ENCODE measurements at places on chromosomes 4 and X. TPM values are rescaled to one million over a fixed set of nuclear protein-coding genes. Genes with fewer than 3 reads are reported as not detected.

Gene SMIM10L2A
- 6.3 TPM for total RNA-seq

Gene GLRB
- 14.5 TPM for total RNA-seq

Gene CTAG2
- not detected for total RNA-seq

DNA sequence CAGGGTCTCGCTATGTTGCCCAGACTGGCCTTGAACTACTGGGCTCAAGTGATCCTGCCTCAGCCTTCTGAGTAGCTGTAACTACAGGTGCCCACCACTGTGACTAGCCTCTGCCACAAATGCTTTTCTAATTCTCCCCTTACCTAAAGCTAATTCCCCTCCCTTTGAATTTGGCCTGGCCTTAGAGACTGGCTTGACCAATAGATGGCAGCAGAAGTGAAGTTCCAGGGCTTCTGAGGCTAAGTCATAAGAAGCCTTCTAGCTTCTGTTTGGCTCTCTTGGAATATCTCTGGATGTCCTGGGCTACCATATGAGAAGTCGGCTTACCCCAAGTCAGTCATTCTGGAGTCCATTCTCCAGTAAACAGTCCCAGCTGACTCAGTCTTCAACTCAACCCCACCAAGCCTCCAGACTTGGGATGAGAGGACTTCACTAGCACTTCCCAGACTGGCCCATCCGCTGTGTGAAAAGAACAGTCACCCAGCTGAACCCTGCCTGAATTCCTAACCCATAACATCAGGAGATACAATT is 61.0 kb downstream of the HPRT1 start:
- H3K36me3 ChIP-seq: no peaks in the 10 kb centered on the region
- H3K27me3 ChIP-seq: no peaks in the 10 kb centered on the region
- H3K27ac ChIP-seq: no peak overlapping the region
- no peak for DNase-seq

Data from right atrium auricular region (tissue), 2 donors.